ENCODE measurements at places on chromosomes 5 and 9. TPM values are rescaled to one million over a fixed set of nuclear protein-coding genes. Genes with fewer than 3 reads are reported as not detected.

- H3K27ac ChIP-seq: no peak overlapping the region
- H3K4me1 ChIP-seq: no peaks in the 10 kb centered on the region
- H3K27me3 ChIP-seq: no peaks in the 10 kb centered on the region
- H3K4me3 ChIP-seq: no peak overlapping the region
Measured at GRCh38 chr9:134814598-134815215, 65.9 kb upstream of the FCN2 start.

GRCh38 chr5:97452646-97453045 is 269.6 kb upstream of the RIOK2 start:
- H3K27me3 ChIP-seq: no peaks in the 10 kb centered on the region
- DNase-seq: no peak
- H3K4me1 ChIP-seq: no peaks in the 10 kb centered on the region
- no peaks in the 10 kb centered on the region for H3K36me3 ChIP-seq
- no peak overlapping the region for H3K27ac ChIP-seq
- no peak overlapping the region for H3K4me3 ChIP-seq

The RGS7BP gene
- total RNA-seq: 3.6 TPM

DNA sequence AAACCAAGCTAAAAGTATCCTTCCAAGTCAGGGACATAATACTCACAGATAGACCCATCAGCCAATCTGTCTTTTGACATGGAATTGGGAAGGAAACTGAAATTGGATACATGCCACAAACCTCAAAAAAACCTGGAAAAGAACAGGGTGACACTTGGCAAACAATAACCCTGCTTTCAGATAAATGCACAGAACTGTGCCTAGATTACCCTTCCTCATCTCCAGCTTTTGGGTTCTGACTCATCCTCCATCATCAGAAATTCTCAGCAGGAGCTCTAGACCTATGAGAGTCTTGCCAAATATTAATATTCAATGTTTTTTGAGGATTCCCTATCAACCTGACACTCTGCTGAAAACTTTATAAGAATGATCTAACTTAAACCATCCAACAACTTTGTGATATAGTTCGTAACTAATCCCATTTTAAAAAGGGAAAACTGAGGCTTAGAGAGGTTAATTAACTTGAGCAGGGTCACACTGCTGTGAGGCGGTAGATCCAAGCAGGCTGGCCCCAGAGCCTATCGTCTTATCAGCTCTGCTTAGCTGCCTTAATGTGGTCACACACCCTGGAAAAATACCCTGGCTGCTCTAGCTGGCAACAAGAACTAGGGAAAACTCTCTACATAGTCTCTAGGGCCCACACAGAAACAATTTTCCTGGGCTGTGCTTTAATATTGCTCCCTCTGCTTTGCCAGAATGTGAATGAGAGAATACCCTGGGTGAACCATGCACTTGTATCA is 157.0 kb upstream of the TRPC7 start:
- H3K4me3 ChIP-seq: no peak overlapping the region
- H3K27ac ChIP-seq: no peak overlapping the region
- no peak for DNase-seq

DNA sequence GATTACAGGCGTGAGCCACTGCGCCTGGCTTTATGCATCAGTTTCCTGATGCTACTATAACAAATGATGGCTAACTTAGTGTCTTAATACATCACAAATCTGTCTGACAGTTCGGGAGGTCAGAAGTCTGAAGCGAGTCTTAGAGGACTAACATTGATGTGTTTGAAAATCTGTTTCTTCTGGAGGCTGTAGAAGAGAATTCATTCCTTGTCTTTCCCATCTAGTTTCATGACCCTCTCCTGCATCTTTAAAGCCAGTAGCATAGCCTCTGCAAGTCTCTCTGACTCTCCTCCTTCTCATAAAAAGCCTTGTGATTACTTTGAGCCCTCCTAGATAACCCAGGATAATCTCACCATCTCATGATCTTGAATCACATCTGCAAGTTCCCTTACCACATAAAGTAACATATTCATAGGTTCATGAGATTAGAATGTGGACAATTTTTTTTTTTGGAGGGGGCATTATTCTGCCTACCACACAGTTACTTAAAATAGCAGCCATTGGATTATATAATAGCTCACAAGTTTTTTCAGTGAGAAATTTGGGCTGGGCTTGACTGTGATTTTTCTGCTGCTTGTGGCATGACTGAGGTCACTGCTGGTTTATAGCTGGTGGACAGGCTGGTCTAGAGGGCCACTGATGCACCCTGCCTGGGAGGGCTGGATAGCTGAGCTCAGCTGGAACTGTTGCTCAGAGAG is 134.8 kb downstream of the FBXL7 start:
- H3K27ac ChIP-seq: no peak overlapping the region
- H3K27me3 ChIP-seq: no peaks in the 10 kb centered on the region
- no peaks in the 10 kb centered on the region for H3K36me3 ChIP-seq
- DNase-seq: no peak

The PTTG1 gene
- total RNA-seq: 0.88 TPM

DNA sequence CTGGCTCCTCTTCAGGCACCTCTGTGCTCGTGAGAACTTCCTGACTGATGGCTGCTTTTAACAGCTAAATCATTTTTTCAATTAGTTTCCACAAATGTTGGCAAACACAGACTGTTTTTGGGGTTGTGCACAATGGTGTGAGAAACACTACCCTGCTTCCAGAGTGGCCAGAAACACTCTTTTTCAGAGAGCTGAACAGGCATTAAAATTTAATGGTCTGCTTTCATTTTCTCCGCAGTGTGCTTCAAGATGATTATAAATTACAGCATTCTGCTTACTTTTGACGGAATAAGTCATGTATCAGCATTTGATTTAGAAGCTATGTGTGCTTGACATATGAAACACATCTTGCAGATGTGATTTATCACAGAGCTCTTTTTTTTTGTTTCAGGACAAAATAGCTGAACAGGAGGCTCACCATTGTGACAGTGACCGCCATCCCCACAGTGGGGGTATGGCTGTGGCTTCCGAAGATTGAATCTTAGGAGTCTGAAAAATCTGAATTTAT is 454.5 kb upstream of the ZNF608 start:
- peaks cover 40% of the 10 kb centered on the region for H3K4me1 ChIP-seq
- DNase-seq: no peak
- no peaks in the 10 kb centered on the region for H3K36me3 ChIP-seq
- H3K4me3 ChIP-seq: peak overlapping the region; percentile 51
- peak overlapping the region; percentile 17 for H3K27ac ChIP-seq

GRCh38 chr5:151107084-151107483 is 26.2 kb upstream of the TNIP1 start:
- no peak overlapping the region for H3K27ac ChIP-seq
- peaks cover 87% of the 10 kb centered on the region for H3K36me3 ChIP-seq
- H3K27me3 ChIP-seq: no peaks in the 10 kb centered on the region
- H3K4me3 ChIP-seq: no peak overlapping the region

- no peak overlapping the region for H3K4me3 ChIP-seq
- H3K27ac ChIP-seq: no peak overlapping the region
- no peak for DNase-seq
- no peaks in the 10 kb centered on the region for H3K36me3 ChIP-seq
- peaks cover 23% of the 10 kb centered on the region for H3K4me1 ChIP-seq
Measured at GRCh38 chr9:18982262-18982620, 50.8 kb downstream of the SAXO1 start.
